ENCODE measurements at places on chromosomes 2 and 18. TPM values are rescaled to one million over a fixed set of nuclear protein-coding genes. Genes with fewer than 3 reads are reported as not detected.

Gene NOL4
- not detected for total RNA-seq

GRCh38 chr18:44673256-44673880 lies 7.3 kb upstream of the SETBP1 start:
- H3K4me3 ChIP-seq = no peak overlapping the region
- no peaks in the 10 kb centered on the region for H3K36me3 ChIP-seq
- H3K27ac ChIP-seq = no peak overlapping the region
- no peaks in the 10 kb centered on the region for H3K27me3 ChIP-seq
- DNase-seq = no peak

GRCh38 chr2:203692031-203692710 lies 14.3 kb upstream of the CD28 start:
- H3K36me3 ChIP-seq = no peaks in the 10 kb centered on the region
- no peak overlapping the region for H3K4me3 ChIP-seq

DNA sequence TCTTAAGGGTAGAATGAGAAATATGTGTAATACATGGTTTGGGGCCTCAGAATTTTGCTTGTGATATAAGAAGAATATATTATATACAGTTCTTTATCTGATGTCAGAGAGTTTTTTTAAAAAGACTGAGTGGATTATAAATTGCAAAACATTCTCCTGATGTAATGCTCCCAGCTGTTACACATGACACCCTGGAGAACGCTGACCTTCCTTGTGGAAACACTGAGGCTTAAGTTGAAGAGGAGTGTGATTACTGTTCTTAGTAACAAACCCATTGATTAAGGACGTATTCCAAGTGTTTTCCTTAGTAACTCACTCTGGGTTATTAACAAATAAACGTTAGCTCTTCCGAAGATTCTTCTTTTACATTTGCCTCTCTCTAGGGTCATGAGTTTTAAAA lies 1069.3 kb upstream of the CNTNAP5 start:
- no peak overlapping the region for H3K4me3 ChIP-seq
- no peak for DNase-seq
- H3K27ac ChIP-seq = no peak overlapping the region
- H3K4me1 ChIP-seq = no peaks in the 10 kb centered on the region

GRCh38 chr2:55775828-55776227 lies 82.2 kb upstream of the PNPT1 start:
- H3K4me3 ChIP-seq = no peak overlapping the region
- H3K27ac ChIP-seq = no peak overlapping the region
- no peaks in the 10 kb centered on the region for H3K4me1 ChIP-seq
- DNase-seq = no peak
- H3K36me3 ChIP-seq = no peaks in the 10 kb centered on the region

DNA sequence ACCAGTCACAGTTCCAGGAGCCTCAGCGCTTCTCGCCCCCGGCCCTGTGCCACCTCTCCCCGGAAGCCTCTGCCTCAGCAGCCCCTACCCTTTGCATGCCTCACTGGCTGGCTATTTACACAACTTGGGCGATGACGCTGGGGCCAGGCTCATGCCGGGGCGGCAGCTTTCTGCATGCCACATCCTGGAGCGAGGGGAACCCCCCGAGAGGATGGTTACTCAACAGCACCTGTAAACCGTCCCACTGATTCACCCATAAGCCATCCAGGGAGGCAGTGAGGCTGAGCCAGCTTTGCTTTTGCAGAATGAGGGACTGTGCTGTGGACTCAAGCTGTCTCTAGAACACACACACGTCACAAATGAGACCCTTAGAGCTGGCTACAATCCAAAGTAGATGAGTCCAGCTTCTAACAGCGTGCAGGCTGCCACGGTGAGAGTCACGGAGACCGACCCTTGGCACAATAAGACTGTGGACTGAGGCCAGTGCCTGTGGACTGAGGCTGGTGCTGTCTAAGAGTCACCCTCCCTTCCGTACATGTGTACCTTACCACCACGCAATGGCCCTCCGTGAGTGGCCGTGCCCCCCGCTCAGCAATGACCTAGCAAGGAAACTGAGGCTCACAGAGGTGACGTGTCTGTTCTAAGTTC lies 45.6 kb upstream of the ODC1 start:
- H3K27me3 ChIP-seq = no peaks in the 10 kb centered on the region
- H3K4me1 ChIP-seq = peaks cover 20% of the 10 kb centered on the region
- no peak overlapping the region for H3K27ac ChIP-seq
